ENCODE measurements at places on chromosomes 5 and 9.

DNA sequence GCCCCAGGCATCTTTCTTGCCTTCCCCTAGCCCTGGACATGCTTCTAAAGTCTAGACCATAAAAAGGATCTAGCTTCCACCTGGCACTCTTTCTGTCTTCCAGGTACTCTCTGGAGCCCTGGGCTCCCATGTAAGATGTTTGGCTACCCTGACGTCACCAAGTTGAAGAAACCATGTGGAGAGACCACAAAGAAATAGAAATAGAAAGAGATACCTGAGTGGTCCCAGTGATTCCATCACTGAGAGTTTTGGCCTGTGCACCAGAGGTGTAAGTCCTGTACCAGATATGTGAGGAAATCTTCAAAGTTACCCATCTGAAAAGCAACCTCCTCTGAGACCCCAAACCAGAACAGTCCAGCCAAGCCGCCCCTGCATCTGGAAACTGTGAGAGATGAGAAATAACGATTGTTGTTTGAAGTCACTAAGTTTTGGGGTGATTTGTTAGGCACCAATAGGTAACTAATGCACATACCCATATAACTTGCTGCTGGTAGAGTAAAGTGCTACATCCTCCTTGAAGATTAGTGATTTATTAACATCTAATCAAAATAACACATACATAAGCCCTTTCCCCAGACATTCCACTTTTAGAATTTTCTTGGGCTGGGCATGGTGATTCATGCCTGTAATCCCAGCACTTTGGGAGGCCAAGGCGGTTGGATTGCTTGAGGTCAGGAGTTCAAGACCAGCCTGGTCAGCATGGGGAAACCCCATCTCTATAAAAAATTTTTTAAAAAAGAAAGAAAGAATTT, 85.7 kb upstream of the LHFPL2 start:
- no peak for DNase-seq

DNA sequence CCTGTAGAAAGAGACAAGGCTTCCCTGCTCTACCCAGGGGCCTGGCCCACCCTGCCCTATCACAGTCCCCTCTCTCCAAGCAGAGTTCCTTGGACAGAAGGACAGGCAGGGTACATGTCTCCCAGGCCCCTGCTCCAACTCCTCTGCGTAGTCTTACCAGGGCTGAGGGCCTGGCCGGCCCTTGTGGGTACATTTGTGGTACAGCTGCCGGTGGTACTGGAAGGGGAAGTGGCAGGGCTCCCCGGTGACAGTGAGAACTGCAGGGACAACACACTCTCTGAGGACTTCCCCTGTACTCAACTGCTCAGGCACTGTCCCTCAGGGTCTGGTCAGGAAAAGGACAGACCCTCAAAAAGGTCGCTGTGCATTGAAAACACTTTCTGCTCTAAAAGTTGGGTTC, 3.6 kb downstream of the F12 start:
- peak; percentile 29 for DNase-seq

DNA sequence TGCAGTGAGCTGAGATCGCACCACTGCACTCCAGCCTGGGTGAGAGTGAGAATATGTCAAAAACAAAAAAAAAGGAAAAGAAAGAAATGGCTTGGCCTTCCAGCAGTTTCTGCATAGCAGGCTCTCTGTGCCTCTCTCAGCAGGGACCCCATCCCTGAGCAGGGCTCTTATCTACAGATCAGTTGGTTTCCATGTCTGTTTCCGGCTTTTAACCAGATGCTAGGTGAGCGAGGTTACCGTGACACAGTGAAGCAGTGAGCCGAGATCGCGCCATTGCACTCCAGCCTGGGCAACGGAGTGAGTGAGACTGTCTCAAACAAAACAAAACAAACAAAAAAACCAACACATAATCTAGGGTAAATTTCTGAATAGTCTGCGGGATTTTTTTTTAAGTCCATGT, 51.4 kb downstream of the COL5A1 start:
- DNase-seq, result peak; percentile 4

GRCh38 chr5:37437711-37438110, 58.6 kb downstream of the WDR70 start:
- no peak for DNase-seq

- no peak for DNase-seq
These were observed 341.1 kb downstream of the MAT2B start for GRCh38 chr5:163846512-163846911.

- no peak for DNase-seq
These were observed 127.2 kb upstream of the ADAMTSL1 start for GRCh38 chr9:18346745-18347144.

GRCh38 chr5:161676103-161676502, 9.4 kb upstream of the GABRA6 start:
- DNase-seq, result no peak

DNA sequence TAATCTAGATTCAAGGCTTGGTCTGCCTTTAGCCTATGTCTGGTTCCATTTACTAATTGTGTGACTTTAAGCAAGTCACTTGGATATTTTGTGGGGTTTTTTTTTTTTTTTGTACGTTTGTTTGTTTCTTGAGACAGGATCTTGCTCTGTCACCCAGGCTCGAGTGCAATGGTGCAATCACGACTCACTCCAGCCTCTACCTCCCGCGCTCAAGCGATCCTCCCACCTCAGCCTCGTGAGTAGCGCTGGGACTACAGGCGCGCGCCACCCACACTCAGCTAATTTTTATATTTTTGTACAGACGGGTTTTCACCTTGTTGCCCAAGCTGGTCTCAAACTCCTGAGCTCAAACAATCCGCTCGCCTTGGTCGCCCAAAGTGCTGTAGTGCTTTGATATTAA, 1.1 kb upstream of the PFDN1 start:
- DNase-seq, result no peak

- no peak for DNase-seq
These were observed 62.5 kb downstream of the MRPL36 start for GRCh38 chr5:1736889-1737711.

Data from CD4-positive, alpha-beta T cell treated with Interleukin-12 subunit alpha and Interleukin-12 subunit beta, for 1 hour (primary cell).